ENCODE measurements at places on chromosomes 16 and 17.

DNA sequence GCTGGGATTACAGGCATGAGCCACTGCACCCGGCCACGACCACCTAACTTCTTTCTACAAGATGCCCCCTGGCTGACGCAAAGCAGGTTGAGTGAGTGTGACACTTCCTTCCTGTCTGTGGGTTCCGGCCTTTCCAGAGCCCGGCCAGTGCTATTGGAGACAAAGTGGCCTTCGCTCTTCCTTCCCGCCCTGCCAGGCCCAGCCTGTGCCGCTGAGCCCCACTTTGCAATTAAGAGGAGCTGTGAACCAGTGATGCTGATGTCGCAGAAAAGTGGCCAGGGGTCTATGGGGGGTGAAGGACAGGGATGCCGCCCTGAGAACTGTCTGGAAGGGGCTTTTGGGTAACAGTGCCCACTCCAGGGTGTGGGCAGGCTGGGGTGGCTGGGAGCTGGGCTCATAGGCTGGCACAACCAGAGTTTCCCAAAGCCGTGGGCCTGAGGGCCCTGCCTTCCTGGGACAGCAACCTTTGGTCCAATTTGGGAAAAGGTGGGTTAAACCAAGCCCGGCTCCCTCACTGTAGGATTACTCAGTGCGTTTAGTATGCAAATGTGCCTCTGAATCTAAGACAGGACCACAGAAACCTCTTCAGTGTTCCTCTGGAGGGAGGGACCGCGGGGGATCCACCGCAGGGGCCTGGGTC lies 174.9 kb downstream of the SEC14L1 start:
- no peak overlapping the region for H3K27ac ChIP-seq
- H3K4me3 ChIP-seq, result no peak overlapping the region
- H3K27me3 ChIP-seq, result no peaks in the 10 kb centered on the region
- H3K36me3 ChIP-seq, result no peaks in the 10 kb centered on the region

DNA sequence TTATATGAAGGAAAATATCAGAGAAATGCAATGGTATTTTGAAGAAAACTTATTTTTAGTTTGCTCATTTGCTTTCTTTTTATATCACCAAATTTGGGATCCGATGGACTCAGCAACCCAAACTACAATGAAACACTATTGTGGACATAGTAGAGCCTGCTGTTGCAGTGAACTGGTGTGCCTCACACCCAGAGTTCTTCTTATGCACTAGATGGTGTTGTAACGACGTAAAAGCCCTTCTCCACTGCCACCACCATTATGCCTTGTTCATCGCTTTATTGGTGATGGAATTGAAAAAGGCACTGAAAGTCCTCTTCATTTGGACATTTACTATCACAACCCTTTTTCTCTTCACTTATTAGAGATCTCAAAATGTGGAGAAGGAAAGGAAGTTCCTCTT lies 381.3 kb downstream of the CDH8 start:
- no peaks in the 10 kb centered on the region for H3K4me1 ChIP-seq
- H3K27ac ChIP-seq, result no peak overlapping the region
- no peaks in the 10 kb centered on the region for H3K36me3 ChIP-seq
- no peaks in the 10 kb centered on the region for H3K27me3 ChIP-seq
- H3K4me3 ChIP-seq, result no peak overlapping the region
- DNase-seq, result no peak

DNA sequence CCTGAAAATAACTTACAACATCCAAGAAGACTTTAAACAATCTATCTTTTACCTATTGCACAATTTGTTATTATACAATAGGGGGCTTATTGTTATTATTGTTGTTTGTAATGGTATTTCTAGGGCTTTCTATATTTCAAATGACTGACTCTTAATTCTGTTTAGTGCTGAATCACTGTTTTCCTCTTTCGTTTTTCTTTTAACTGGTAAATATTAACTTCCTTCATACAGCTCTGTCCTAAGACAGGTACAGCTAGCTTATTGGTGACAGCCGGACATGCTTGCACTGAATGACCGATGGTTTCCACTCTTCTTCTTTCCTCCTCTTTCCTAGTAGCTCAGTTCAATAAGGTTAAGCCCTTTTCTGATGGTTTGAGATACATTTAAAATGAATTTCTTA lies 11.6 kb downstream of the KRTAP9-7 start:
- H3K4me1 ChIP-seq, result no peaks in the 10 kb centered on the region
- DNase-seq, result no peak
- no peak overlapping the region for H3K4me3 ChIP-seq
- no peak overlapping the region for H3K27ac ChIP-seq

DNA sequence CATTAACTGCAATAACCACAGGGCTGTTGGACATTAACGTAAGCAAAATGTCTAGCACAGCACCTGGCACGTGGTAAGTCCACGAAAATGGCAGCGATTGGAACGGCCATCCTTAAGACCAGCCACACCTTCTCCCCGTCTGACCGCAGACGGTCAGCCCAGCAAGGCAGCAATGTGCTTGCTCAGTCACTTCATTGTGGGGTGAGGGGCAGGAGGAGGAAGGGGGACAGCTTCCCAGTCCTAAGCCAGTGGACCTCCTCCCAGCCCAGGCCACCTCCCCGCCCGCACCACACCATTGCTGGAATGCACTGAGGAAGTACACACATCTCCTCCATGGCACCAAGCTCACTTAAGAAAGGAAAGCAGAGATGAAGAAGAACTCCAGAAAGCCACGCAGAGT lies 8.6 kb upstream of the MYLK3 start:
- DNase-seq, result no peak
- no peaks in the 10 kb centered on the region for H3K36me3 ChIP-seq
- no peaks in the 10 kb centered on the region for H3K27me3 ChIP-seq
- no peak overlapping the region for H3K27ac ChIP-seq
- no peak overlapping the region for H3K4me3 ChIP-seq
- no peaks in the 10 kb centered on the region for H3K4me1 ChIP-seq

DNA sequence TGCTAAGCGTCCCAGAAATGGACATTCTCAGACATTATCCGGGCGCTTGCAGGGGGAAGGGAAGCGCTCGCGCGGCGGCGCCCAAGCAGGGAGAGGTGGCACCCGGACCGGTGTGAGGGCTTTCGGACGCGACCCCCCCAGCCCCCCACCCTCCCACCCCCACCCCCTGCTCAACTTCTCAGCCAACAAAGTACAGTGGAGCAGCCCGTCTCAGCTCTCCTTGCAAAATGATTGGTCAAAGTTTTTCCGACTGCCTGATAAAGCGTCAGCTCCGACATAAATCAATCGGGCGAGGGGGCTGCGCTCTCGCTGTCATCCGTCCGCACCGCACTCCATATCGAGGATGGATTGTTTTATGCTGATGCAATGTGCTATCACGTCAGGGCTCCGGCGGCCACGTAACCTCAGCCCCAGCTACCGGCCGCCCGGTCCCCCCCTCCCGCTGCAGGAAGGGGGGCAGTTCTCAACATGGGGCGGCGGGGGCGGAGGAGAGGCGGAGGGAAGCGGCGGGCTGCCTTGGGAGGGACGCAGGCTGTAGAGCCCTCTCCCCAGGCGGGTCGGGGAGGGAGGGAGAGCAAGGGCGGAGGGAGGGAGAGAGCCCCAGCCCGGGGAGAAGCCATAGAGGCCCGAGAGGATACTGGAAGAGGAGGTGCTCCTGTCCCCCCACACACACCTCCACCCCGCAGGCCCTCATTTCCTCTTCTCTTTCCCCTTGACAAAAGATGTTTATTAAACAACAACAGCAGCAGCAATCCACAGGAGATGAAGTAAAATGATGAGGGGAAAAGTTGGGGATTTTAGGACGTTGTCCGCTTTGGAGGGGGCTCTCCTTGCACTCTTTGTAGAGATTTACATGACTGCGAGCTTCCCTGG lies at the start of gene HOXB9:
TSS of gene HOXB9 (minus strand) at position 114 of the 873 bp plus-strand sequence. CDS start at position 25, 89 bp downstream.
- peak within 1 kb of the TSS; percentile 35 for H3K4me3 ChIP-seq
- H3K4me1 ChIP-seq, result peaks cover 57% of the 10 kb centered on the region
- H3K36me3 ChIP-seq, result no peaks in the 10 kb centered on the region
- peaks cover 100% of the 10 kb centered on the region for H3K27me3 ChIP-seq

DNA sequence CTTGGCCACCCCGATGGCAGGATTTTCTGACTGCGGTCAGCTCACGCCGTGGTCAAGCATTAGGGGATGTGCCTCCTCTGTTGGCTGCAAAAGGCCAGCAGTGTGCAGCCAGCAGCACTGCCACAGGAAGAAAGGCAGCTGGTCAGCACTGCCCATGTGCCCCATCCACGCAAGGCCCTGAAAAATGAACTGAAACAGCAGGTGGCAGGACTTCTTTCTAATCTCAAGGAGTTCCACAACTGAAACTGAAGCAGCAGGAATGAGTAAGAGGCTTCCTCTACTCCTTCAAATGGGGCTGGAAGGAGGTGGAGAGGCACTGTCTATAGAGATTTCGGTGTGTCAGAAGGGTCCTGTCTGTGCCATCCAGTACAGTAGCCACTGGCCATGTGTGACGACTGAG lies 3.2 kb downstream of the ZNF500 start:
- H3K27ac ChIP-seq, result no peak overlapping the region
- H3K4me1 ChIP-seq, result peaks cover 27% of the 10 kb centered on the region
- DNase-seq, result no peak
- no peak overlapping the region for H3K4me3 ChIP-seq
- no peaks in the 10 kb centered on the region for H3K36me3 ChIP-seq
- H3K27me3 ChIP-seq, result no peaks in the 10 kb centered on the region

DNA sequence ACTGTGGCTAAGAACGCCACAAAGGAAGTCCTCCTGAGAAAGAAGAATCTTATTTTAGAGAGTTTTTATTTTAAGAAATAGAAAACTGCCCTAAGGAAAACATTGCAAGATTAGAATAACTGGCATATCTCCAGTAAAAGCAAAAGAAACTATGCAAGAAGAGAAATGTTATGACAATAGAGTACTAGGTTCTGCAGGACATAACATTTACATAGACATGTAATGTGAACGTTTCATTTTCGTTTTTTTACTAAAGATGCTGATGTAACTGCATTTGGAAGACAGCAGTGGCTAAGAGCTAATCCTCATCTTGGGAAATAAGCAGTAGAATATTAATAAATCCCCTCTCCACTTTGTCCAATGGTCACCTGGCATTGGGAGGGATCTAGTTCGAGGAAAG lies 7.8 kb upstream of the ASGR2 start:
- no peak overlapping the region for H3K4me3 ChIP-seq
- peaks cover 5% of the 10 kb centered on the region for H3K27me3 ChIP-seq
- H3K4me1 ChIP-seq, result no peaks in the 10 kb centered on the region
- no peak overlapping the region for H3K27ac ChIP-seq
- no peak for DNase-seq

DNA sequence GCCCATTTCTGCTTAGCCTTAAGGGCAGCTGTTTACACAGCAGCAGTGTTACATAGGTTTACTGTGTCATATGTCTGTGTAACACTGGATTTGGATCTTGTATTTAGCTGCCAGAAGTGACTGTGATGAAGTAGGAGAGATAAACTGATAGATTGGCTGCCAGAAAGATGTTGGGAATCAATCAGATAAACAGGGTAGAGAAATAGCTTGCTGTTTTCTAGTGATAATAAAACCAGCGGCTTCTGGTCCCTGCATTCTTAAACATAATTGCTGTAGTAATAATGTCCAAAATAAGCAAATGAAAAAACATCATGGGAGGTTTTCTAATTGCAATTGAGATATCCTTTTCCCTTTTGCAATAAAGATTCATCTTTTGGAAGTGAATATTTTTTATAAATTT lies 68.7 kb downstream of the AATF start:
- H3K36me3 ChIP-seq, result no peaks in the 10 kb centered on the region
- no peak overlapping the region for H3K27ac ChIP-seq
- no peak for DNase-seq
- H3K4me3 ChIP-seq, result no peak overlapping the region
- no peaks in the 10 kb centered on the region for H3K4me1 ChIP-seq
- H3K27me3 ChIP-seq, result no peaks in the 10 kb centered on the region

DNA sequence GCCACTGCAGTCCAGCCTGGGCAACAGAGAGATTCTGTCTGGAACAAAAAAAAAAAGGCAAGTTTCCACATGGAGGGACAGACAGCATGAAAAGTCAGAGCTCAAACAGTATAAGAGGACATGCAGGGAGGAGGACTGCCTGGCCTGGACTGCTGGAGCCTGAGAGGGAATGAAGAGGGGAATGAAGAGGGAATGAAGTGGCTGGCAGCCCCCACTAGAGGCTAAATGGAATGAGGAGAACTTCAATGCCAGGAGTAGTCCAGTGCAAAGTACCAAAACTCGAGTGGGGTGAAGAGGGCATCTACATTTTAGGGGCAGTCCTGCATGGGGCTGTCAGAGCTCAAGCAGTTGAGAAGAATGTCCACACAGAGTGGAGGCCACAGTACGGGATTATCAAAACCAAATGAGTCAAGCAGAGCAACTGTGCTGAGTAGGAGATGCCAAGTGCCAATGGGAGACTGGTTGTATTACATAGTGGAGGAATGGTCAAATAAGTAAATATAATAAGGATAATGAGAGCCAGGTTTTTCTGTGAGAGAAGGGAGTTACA lies 22.9 kb downstream of the IKZF3 start:
- no peaks in the 10 kb centered on the region for H3K36me3 ChIP-seq
- DNase-seq, result no peak
- no peak overlapping the region for H3K27ac ChIP-seq
- H3K4me3 ChIP-seq, result no peak overlapping the region
- H3K4me1 ChIP-seq, result no peaks in the 10 kb centered on the region

DNA sequence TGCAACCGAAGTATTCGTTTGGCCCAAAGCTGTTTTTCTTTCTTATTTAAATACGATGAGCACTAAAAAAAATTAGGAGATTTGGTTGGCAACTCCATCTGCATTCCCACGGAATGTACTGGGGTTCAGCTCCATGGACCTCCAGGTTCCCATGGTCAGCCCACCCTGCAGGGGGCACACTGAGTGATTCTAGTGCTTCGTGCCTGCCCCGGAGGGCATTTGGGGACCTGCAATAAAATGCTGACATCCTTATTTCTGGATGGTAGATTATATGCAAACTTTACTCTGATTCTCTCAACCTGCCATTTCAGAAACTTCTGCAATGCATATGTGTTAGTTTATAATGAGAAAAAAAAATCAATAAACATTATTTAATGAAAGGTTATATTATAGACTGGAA lies 339.4 kb downstream of the XYLT1 start:
- peaks cover 8% of the 10 kb centered on the region for H3K36me3 ChIP-seq
- H3K27me3 ChIP-seq, result no peaks in the 10 kb centered on the region
- H3K27ac ChIP-seq, result no peak overlapping the region
- DNase-seq, result no peak

DNA sequence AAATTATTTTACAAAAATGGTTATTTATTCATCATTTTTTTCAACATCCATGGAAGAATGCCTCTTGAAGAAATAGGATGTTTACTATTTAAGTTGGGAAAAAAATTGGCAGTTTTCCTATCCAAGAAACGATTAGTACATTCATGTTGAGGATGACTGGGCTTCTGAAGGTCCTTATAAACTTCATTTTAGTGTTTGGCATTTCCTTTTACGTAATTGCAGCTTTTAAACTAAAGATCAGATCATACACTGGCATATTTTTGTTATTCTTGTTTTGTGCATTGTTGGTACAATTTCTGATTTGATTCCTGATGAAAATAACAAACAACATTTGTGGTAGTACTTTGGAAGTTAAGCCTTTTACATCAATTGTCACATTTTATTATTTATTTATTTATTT lies 11.5 kb downstream of the KCNJ16 start:
- H3K36me3 ChIP-seq, result no peaks in the 10 kb centered on the region
- H3K27ac ChIP-seq, result no peak overlapping the region
- H3K4me3 ChIP-seq, result no peak overlapping the region
- peaks cover 9% of the 10 kb centered on the region for H3K4me1 ChIP-seq
- no peaks in the 10 kb centered on the region for H3K27me3 ChIP-seq
- no peak for DNase-seq

All from transverse colon (tissue), 4 donors.